ENCODE measurements at places on chromosomes 13 and 19. TPM values are rescaled to one million over a fixed set of nuclear protein-coding genes. Genes with fewer than 3 reads are reported as not detected.

- no peak for DNase-seq
Observed at GRCh38 chr13:50998326-50998725, 88.7 kb downstream of the RNASEH2B start.

GRCh38 chr13:97631158-97631557 lies 197.2 kb downstream of the RAP2A start:
- DNase-seq, result no peak

- no peak for DNase-seq
Observed at GRCh38 chr13:88526853-88527215, 855.7 kb downstream of the SLITRK5 start.

CRX gene
- not detected for total RNA-seq

FAM216B gene
- not detected for total RNA-seq
